ENCODE measurements at places on chromosomes 13 and 19.

GRCh38 chr13:44294876-44295275 is 78.7 kb upstream of the SERP2 start:
- DNase-seq = no peak

GRCh38 chr19:49940482-49940791 is 11.1 kb upstream of the NUP62 start:
- no peak for DNase-seq

- no peak for DNase-seq
Observed at GRCh38 chr19:12886969-12887747, at the start of gene KLF1. TSS of gene KLF1 (minus strand) at chr19:12887201. CDS start at chr19:12887140, 61 bp downstream.

- DNase-seq = no peak
Observed at GRCh38 chr19:42471554-42472249, 29.0 kb upstream of the CXCL17 start.

- no peak for DNase-seq
Observed at GRCh38 chr13:109755551-109755950, 30.8 kb downstream of the IRS2 start.

DNA sequence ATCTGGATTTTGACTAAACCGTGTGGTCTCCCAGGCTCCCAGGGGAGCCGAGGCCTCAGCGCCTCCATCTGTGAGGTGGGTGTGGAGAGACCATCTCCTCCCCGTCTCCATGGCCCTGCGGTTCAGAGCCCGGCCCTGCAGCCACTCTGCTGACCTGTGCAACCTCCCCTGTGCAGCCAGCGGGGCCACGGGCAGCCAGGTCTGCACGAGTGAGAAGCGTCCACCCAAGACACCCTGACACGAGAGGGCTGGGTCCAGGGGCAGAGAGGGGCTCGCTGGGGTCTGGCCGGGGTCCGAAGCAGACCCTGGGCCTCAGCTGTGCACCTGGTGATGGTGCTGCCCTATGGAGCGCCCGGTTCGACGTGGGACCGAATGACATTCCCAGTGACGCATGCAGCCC is 10.4 kb upstream of the CACTIN start:
- no peak for DNase-seq

- no peak for DNase-seq
Observed at GRCh38 chr13:78770601-78771000, 111.6 kb upstream of the OBI1 start.

- DNase-seq = no peak
Observed at GRCh38 chr13:84777316-84777715, 895.0 kb upstream of the SLITRK1 start.

- DNase-seq = no peak
Observed at GRCh38 chr19:6527893-6528543, 2.8 kb upstream of the TNFSF9 start.

GRCh38 chr19:49809160-49809940 is 3.7 kb downstream of the FUZ start:
- no peak for DNase-seq

DNA sequence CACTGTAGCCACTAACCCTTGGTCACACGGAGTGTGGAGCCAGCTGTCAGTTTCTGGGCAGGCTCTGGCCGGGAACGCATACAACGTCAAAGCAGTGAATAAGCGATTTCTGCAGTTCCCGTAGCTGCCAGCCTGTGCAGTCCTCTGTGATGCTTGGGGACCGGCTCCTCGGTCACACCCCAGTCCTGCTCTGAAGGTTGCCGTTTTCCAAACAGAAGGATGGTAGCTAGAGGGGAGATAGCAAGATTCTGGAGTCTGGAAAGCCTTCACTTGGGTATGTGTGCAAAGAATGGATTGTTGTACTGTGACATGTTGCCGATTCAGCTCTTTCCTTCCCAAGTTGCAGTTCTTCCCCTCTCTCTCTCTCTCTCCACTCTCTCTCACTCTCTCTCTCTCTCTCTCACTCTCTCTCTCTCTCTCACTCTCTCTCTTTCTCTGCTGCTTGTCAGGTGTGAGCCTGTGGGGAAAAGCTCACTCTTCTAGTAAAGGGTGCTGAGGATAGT is 38.7 kb upstream of the C1QTNF9 start:
- no peak for DNase-seq

DNA sequence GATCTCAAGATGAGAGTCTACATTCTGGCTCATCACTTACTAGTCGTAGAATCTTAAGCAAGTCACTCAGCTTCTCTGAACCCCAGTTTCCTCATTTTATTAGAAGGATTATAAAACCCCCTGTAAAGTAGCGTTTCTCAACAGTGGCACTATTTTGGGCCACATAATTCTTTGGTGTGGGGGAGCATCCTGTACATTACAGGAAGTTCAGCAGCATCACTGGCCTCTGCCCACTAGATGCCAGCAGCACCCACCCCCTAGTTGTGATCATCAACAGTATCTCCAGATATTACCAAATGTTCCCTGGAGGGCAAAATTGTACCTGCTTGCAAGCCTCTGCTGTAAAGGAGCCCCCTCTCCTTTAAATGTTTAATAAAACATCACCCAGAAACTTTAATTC is 22.6 kb downstream of the STARD13 start:
- DNase-seq = no peak

GRCh38 chr19:803686-804418 is 6.6 kb downstream of the PTBP1 start:
- DNase-seq = no peak

DNA sequence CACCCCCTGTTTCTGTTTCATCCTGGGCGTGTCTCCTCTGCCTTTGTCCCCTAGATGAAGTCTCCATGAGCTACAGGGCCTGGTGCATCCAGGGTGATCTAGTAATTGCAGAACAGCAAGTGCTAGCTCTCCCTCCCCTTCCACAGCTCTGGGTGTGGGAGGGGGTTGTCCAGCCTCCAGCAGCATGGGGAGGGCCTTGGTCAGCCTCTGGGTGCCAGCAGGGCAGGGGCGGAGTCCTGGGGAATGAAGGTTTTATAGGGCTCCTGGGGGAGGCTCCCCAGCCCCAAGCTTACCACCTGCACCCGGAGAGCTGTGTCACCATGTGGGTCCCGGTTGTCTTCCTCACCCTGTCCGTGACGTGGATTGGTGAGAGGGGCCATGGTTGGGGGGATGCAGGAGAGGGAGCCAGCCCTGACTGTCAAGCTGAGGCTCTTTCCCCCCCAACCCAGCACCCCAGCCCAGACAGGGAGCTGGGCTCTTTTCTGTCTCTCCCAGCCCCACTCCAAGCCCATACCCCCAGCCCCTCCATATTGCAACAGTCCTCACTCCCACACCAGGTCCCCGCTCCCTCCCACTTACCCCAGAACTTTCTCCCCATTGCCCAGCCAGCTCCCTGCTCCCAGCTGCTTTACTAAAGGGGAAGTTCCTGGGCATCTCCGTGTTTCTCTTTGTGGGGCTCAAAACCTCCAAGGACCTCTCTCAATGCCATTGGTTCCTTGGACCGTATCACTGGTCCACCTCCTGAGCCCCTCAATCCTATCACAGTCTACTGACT is at the start of gene KLK3:
Gene KLK3, plus strand, starts transcription at position 280 of the 775 bp plus-strand sequence. Its CDS starts 41 bp downstream, at position 321.
- DNase-seq = no peak

DNA sequence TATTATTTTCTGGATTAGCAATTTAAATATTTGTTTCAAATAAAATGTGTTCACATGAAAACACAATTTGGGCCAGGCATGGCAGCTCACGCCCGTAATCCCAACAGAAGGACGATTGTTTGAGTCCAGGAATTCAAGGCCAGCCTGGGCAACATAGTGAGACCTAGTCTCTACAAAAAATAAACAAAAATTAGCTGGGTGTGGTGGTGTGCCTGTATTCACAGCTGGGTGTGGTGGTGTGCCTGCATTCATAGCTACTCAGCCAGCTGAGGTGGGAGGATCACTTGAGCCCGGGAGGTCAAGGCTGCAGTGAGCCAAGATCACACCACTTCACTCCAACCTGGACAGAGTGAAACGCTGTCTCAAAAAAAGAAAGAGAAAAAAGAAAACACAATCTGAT is 46.4 kb downstream of the KPNA3 start:
- DNase-seq = no peak

DNA sequence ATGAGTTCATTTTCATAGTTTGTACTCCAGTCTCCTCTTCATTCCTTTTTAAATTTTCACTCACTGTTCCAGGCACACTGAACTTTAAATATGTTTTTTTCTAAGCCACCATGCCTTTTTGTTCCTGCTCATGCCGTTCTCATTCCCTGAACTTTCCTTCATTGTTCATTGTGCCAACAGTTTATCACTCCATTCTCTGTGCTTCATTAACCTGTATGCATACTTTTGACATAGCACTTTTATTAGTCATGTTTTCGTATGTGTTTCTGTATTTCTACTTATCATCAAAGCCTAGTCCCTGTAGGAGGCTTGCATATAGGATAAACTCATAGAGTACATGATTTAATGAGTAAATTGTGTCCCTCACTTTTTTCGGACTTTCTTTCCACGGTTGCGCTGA is 65.3 kb downstream of the PCDH20 start:
- no peak for DNase-seq
